ENCODE measurements at places on chromosomes 6 and 20.

- no peak for DNase-seq
Measured at GRCh38 chr6:24825130-24825630, 26.5 kb upstream of the ARMH2 start.

DNA sequence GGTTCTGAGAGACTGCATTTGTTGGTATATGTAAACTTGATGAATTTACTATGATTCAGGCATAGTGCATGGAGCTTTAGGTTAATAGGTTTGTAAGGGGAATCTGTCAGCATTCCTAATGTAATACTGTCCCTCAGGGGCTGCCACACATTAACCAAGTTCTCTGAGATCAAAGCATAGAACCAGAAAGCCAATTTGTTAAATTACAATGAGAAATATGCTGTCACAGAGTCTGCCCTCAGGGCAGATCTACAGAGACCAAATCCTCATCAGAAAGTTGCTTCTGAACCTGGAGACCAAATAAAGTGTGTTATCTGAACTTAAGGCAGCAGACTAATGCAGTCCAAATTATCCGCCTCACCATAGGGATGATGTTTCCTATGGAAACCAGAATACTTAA is 250.8 kb upstream of the HTR1E start:
- no peak for DNase-seq

- no peak for DNase-seq
Measured at GRCh38 chr6:35128496-35128895, 12.6 kb downstream of the TCP11 start.

DNA sequence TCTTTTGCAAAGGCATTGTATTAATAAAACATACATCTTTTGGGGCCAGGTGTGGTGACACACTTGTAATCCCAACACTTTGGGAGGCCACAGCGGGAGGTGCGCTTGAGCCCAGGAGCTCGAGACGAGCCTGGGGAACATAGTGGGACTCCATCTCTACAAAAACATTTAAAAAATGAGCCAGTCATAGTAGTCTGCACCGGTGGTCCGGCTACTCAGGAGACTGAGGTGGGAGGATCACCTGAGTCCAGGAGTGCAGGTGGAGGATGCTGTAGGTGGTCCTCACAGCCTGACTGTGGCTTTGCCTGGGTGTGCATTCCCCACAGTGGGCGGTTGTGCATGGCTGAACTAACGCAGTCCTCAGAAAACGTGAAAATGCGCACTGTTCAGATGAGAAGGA is 162.5 kb downstream of the DLL1 start:
- DNase-seq = no peak

- no peak for DNase-seq
Measured at GRCh38 chr6:148791372-148791771, 44.5 kb downstream of the UST start.

DNA sequence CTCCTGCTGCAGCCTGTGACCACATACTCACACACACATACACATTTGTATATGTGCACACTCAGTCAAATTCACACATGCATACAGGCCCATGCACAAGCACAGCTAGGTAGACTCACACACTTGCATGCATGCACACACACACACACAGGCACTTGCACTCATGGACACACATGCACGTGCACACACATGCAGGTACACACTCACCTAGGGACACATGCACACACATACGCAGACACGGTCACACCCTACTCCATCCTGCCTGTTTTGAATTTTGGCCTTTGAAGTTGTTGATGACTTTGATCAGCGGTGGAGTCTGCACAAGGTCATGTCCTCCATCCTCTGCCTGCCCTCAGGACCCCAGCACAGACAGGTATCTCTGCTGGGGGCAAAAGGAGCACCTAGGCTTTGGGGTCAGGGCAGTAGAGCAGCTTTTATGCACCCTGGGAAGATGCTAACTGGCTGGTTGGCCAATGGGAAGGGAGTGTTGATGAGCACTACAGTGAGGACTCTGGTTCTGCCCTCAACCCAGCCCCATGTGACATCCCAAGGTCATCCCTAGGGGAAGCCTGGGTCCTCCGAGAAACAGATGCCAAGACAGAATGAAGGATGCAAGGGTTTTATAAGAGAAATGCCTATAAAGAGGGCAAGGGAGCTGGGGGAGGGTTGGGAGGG is 218.3 kb downstream of the SLC24A3 start:
- no peak for DNase-seq

DNA sequence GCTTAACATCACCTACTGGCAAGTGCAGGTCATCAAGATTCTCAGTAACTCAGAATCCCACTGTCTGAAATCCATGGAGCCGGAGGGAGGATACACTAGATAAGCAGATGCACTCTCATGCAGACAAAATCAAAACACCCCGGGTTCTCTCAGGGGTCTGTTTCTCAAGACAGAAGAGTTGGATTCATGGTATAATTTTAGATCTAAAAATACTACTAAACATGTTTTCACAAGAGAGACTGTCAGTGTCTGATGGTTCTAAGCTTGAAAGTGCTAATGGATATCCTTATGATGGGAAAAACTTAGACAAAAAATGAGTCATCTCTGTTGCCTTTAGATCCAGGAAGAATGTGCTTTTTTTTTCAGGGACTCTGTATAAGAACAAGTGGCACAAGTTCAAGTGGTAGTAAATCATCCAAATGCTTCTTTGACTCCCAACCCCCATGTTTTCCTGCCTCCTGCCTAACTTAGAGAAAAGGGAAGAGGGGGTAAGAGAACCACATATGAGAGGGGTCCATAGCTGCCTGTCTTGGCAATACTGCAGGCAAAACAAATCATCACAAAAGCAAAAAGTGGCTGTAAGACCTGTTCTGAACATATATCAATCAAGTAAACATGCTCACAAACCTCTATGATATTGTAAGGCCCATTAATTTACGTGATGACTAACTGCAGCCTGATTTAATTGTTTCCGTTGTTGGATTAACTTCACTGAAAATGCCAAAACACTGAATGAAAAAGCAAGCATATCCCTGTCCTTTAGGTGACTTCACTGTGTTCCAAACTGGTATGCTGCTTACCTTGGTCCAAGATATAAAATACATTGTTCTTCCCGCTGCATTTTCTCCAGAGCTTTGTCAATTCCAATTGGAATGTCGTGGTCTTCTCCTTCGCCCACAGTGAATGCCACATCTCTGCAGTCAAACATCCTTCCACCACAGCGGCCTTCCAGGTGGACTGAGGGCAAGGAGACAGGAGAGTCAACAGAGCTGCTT is 84.0 kb upstream of the TULP1 start:
- no peak for DNase-seq

DNA sequence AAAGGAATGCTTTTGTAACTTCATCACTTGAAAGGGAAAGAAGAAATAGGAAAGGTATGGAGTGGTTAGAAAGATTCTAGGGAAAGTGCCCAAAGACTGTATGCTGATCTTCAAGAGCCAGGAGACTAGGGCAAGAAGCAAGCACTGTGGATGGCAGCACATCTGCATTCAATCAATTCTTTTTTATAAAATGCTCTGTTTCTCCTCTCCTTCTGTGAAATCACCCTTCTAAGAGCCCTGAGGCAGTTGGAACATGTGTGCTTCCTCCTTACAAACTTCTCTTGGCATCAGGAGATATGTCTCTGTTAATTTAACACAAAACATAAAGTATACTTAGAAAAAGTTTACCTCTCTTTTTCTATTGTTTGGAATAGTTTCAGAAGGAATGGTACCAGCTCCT is 1162.2 kb upstream of the GJE1 start:
- DNase-seq = no peak

- no peak for DNase-seq
Measured at GRCh38 chr6:100810015-100810414, 71.1 kb downstream of the ASCC3 start.

GRCh38 chr6:143159001-143159400 is 98.3 kb downstream of the AIG1 start:
- DNase-seq = no peak

DNA sequence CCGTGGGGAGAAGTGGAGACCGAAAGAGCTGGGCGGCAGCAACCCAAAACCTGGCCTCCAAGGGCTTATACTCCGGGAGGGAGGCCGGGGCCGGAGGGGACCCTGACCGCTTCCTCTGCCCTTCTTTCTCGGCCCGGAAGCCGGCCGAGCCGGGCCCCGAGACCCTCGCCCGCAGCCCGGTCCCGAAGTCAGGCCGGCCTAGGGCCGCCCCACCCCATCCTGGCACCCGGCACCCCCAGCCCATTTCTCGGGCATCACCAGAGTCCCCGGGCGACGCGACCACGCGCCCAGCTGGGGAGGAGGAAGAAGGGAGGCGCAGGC is 572 bp upstream of the ZDHHC14 start:
- DNase-seq = peak; percentile 4

DNA sequence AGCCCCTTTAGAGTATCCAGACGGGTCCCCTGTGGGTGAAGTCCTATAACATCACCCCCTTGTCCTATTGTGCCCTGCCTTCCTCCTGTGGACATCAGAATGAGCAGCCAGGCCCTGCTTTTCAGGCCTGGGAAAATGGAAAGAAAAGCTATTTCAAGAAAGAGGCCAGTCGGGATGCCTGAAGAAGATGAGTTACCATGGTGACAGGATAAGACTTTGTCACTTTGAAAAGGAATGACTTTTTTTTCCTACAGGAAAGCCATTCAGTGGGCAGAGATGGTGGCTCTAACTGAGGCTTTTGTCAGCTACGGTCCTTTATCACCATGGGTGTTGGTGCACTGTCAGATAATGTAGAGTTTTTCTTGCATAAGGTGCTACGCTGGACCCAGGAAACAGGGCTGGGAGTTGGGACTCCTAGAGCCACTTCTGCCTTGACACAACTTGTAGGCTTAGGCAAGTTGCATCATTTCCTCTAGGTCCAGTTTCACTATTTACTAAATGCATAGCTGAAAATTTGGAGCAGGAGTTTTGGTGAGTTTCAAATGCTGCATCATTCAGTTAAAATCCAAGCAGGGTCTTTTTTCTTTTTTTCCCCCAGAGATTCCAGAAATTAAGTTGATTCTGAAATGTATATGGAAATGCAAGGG is 293.6 kb upstream of the PRND start:
- no peak for DNase-seq

GRCh38 chr20:57573894-57574293 is 13.0 kb downstream of the PCK1 start:
- DNase-seq = no peak

- DNase-seq = no peak
Measured at GRCh38 chr20:48521121-48521520, 306.7 kb downstream of the PREX1 start.

DNA sequence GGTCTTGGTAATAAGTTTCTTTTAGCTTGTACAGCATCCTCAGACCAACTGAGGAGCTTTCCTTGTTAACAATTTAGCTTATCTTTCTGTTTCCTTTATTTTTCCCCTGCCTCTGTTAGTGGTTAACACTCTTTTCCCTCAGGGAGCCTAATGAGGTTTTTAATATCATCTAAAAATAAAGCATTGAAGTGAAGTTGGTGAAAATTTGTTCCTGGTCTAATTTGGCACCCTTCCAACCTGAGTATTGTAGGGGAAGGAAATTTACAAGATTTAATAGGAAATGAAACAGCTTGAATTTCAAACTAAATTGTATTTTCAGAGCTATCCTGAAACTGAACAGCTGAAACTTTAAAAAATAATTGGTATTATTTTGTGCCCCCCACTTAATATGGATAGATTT is 28.1 kb upstream of the VAPB start:
- no peak for DNase-seq

DNA sequence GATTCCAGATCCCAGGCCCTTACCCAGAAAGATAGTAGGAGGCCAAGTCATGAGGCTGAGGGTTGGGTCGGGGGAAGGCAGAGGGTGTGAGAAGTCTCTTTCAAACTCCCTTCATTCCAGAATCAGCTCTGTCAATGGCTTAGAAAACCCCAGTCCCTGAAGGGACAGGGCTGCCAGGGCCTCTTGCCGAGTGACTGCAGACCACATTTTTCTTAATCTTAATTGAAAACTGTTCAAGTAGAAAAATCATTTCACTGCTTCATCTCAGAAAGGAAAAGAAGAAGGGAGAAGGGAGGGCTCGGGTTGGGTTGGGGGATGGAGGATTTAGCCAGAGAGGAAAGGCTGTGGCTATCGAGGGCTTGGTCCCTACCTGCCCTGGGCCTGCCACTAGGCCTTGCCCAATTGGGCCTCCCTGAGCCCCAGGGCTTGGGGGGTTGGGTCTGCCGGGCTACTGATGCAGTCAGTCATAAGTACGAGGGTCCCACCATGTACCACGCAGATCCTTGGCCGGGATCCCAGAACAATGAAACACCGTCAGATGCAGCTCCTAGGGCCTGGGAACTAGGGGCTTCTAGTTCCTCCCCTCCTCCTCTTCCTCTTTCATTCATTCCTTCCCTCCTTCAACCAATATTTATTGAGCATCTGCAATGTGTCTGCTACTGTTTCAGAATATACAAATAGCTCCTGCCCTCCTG is 44.0 kb upstream of the CTNNBL1 start:
- DNase-seq = no peak

DNA sequence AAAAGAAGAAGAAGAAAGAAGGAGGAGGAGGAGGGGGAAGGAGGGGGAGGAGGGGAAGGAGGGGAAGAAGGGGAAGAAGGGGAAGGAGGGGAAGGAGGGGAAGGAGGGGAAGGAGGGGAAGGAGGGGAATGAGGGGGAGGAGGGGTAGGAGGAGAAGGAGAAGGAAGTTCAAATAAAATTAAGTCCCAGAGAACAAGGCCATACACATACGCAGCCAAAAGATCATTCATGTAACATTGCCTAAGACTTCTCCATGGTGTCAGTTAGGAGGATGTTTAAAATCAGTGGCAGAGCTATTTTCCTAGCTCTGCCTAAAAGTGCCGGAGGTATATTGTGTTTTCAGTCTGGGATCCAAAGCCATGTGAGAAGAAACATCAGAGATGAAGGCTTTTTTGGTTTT is 75.8 kb downstream of the PLCB4 start:
- DNase-seq = no peak

- no peak for DNase-seq
Measured at GRCh38 chr6:40411881-40412280, 175.3 kb downstream of the LRFN2 start.

DNA sequence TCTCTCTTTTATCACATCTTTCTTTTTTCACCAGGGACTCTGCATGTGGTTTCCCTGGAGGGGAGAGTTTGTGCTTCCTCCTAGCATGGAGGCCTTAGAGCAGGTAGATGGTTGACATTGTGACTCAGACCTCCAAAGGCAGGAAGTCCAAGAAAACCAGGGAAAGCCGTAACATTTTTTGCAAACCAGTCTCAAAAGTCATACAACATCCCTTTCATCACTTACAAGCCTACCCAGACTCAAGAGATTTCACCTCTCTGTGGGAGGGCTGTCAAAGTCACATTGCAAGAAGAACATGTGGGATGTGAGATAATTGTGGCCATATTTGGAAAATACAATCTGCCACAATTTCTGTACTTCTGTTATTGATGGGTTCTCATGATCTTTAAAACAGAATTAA is 46.2 kb downstream of the SNRNP48 start:
- no peak for DNase-seq

DNA sequence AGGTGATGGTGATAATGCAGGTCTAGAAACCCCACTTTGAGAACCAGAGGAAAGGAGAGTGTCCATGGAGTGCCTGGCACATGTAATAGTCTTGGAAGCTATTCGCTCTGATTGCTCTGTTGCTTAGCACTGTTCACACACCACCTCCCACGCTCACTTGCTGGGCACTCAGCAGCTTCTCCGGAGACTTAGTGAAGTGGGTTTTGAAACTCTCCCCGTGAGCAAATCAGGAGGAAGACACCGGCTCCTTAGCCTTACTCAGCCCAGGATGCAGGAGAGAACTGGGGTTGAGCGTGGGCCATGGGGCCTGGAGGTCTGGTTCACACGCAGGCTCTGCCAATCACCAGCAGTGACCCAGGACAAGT is 22.2 kb downstream of the BMP7 start:
- no peak for DNase-seq

All from CD4-positive, alpha-beta T cell treated with Interleukin-2 at 100 ng/mL for 4 hours (primary cell).